Ovary (tissue), 10 donors: ENCODE measurements at places on chromosomes 1 and 21. TPM values are rescaled to one million over a fixed set of nuclear protein-coding genes. Genes with fewer than 3 reads are reported as not detected.

GRCh38 chr1:204741440-204741839 is 55.9 kb upstream of the LRRN2 start:
- DNase-seq: no peak

DNA sequence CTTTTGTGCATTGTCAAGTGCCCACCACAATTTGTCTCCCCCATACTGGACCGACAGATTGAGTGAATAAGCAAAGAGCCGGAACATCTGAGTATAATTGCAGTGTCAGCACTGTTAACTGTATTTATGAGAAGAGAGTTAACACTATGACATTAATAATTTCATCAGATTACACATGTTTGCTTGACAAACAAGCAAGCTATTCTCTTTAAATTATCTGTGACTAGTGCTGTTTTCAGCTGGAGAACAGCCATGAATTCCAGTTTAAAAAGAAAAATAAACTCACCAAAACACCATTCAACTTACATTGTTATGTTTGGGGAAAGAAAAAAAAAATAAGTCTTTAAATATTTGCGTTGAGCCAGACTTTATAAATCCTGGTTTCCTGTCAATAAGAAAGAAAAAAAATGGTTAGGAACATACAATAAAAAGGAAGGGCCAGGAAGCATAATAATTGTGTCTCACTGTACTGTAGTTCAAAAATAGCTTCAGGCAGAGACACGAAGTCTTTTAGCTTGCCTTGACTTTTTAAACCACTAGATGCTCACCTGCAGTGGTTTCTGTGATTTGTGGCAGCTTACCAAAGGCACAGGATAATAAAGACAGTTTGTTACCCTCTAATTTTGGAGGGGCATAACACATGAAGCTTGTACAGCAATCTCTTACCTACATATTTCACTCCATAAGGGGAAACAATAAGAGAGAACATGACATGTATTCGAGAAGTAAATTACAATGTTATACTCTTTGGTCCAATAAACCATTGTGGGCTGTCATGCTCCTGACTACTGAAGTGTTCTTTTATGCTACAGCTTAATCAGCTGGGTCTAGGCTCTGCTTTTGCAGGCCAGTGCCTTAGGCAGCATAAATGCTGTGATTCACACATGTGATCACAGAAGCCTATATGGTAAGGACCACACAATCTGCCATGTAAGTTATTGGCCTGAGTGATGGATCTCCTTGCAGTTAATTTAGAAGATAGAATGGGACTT is 302.0 kb upstream of the ADGRL2 start:
- DNase-seq: no peak

SLC30A10 gene
- polyA plus RNA-seq: 0.18 TPM

- peak; percentile 91 for DNase-seq
Measured at GRCh38 chr1:225835856-225836255, 25.9 kb downstream of the EPHX1 start.

- DNase-seq: no peak
Measured at GRCh38 chr1:206516728-206516990, 9.3 kb downstream of the RASSF5 start.

TGFBR3 gene
- 102 TPM for polyA plus RNA-seq

DNA sequence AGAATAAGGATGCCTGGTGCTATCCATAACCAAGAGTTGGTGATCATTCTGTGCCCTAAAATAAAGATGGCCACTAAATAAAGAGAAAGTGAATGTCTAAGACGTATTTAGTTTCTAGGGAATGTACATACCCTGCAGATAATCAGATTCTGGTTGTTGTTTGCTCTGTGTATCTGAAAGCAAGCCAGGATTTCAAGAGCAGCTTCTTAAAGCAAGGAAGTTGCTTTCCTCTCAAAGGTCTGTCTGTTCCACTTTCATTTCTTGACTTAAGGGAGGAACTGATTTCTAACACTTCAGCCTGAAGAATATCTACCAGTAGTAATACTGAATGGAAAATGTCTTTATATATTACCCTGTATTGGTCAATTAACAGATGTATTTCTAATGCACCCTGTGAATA is 88.8 kb downstream of the KIF1B start:
- DNase-seq: no peak

- DNase-seq: no peak
Measured at GRCh38 chr1:155681776-155682175, 6.8 kb downstream of the YY1AP1 start.

DNA sequence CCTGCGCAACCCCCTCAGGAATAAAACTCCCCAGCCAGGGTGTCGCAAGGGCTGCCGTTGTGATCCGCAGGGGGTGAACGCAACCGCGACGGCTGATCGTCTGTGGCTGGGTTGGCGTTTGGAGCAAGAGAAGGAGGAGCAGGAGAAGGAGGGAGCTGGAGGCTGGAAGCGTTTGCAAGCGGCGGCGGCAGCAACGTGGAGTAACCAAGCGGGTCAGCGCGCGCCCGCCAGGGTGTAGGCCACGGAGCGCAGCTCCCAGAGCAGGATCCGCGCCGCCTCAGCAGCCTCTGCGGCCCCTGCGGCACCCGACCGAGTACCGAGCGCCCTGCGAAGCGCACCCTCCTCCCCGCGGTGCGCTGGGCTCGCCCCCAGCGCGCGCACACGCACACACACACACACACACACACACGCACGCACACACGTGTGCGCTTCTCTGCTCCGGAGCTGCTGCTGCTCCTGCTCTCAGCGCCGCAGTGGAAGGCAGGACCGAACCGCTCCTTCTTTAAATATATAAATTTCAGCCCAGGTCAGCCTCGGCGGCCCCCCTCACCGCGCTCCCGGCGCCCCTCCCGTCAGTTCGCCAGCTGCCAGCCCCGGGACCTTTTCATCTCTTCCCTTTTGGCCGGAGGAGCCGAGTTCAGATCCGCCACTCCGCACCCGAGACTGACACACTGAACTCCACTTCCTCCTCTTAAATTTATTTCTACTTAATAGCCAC is 696 bp downstream of the TGFB2 start:
- peak; percentile 68 for DNase-seq

- DNase-seq: no peak
Measured at GRCh38 chr1:30169269-30169668, 554.1 kb downstream of the MATN1 start.

NES gene
- polyA plus RNA-seq: 31.7 TPM

- DNase-seq: no peak
Measured at GRCh38 chr1:6427441-6428390, 3.1 kb downstream of the ESPN start.

CCDC28B gene
- 6.8 TPM for polyA plus RNA-seq

- DNase-seq: no peak
Measured at GRCh38 chr1:207076181-207076955, 12.3 kb upstream of the C4BPB start.

GRCh38 chr1:90381598-90381997 is 335.5 kb downstream of the BARHL2 start:
- no peak for DNase-seq

DNA sequence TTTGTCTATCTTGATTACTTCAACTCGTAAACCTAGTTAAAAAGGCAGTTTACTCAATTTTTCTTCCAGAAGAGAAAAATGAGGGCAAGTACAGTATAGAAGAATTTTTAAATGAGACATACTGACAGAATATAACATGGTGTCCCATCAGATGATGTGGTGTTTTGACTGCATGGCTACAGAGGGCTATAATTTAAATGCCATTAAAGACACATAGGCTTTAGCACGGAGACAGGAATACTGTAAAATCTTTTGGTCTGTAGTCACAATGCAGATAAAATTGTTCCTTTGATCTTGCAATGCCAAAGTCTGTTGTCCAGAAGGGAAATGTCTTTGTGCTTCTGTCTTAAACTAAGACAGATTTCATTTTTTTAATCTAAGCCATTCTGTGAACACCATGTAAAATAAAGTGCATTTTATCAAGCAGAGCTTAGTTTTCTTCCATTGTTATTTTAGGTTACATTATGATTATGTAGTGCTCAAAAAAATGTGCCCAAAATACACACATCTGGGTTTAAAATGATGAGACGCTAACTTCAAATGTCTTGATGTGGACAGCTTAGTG is 249.6 kb downstream of the PTPRC start:
- DNase-seq: no peak

CLDN8 gene
- polyA plus RNA-seq: not detected

- DNase-seq: no peak
Measured at GRCh38 chr21:42403611-42404231, at the start of gene UBASH3A. TSS of gene UBASH3A (plus strand) at chr21:42403902. CDS start at chr21:42403946, 44 bp downstream.

PRRC2C gene
- 30.7 TPM for polyA plus RNA-seq

DNA sequence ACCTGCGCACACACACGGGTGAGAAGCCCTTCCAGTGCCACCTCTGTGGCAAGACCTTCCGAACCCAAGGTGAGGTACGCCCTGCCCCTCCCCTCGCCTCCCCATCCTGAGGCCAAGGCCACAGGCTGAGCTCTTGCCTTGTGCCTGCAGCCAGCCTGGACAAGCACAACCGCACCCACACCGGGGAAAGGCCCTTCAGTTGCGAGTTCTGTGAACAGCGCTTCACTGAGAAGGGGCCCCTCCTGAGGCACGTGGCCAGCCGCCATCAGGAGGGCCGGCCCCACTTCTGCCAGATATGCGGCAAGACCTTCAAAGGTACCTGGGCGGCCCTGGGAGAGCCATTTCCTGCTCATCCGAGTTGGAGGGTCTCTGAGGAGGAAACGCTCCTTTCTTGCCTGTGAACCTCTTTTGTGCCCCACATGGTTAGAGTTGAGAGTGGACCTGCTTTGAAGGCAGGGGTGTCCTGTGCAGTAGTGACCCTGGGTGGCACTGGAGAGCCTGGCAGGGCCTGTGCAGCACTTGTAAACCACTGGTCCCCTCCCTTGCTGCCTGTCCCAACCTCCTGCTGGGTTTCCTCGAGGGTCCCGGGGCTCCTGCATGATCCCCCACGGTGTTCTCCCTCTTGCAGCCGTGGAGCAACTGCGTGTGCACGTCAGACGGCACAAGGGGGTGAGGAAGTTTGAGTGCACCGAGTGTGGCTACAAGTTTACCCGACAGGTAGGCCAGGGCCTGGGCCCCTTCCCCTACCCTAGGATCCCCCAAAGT is 8.5 kb downstream of the ZBTB48 start:
- DNase-seq: no peak

GRCh38 chr1:86523670-86524354 is 23.1 kb upstream of the CLCA4 start:
- no peak for DNase-seq

DNA sequence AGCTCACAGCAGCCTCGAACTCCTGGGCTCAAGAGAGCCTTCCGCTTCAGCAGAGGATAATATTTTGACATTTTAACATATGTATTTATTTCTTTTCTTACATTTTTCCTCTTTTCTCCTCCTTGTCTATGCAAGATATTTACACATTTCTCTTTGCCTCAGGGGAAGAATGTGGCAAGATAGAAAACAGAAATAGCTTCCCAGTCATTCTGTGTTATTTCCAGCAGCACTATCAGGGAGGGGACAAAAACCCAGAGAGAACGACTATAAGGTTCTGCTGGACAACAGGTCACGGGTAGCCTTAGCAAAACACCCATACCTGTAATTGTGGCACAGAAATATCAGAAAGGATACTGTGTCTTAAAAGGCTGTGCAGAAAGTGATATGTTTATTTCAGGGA is 7.9 kb downstream of the CD1D start:
- DNase-seq: no peak

DNA sequence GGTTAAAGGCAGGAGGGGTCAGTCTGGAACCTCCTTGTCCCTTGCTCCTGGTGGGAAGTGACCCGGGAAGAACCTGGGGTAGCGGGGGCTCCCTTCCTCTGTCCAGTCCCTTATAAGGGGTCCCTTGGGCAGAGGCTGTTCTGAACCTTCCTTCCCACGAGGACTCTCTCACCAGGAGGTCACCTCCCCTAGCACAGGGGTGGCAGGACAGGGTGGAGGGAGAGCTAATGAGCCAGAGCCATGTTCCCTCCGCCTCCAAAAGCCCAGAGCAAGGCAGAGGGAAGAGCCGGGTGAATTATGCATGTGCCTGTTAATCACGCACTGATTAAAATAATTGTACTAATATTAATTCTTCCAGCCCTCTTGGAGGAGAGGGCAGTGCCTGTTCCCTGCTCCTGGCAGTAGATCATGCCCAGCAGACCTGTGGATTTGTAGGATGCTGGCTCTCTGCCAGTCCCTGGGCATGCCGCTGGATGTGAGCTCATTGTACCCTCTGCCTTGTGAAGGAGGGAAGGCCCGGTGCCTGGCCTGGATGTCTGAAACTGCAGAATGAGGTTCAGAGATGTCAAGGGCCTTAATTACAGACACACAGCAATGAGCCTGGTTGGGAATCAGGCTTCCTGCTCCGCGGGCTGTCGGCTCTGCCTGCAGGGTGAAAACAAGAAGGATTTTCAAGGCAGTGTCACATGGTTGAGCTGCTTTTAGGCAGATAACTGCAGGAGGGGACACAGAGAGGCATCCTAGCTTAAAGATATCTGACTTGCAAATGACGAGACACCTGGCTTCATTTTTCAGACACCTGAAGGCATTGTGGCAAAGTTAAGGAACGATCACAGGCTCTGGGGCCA is 68.2 kb downstream of the IGSF21 start:
- no peak for DNase-seq

KIRREL1 gene
- 45.5 TPM for polyA plus RNA-seq

HHAT gene
- polyA plus RNA-seq: 2.1 TPM

TMEM52 gene
- 0.42 TPM for polyA plus RNA-seq

CYP4Z1 gene
- 0.07 TPM for polyA plus RNA-seq

SLC25A34 gene
- polyA plus RNA-seq: 1.3 TPM

DNA sequence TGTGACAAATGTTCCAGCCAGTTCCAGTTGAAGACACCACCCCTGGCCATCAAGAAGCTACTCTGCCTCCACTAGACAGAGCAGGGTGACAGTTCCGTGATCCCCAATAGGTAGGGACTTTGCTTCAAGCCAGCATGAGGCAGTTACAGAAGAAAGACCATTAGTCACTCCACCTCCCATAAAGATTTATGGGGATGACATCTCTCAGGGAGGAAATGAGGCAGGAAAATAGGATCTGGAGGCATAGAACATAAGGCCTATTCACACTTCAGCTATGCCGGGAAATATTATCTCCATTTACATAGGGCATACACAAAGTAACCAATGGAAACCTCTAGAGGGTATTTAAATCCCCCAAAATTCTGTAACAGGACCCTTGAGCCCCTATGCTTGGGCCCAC is 3.5 kb upstream of the GBP7 start:
- DNase-seq: no peak

GRCh38 chr1:230243583-230244353 is 176.7 kb downstream of the GALNT2 start:
- DNase-seq: no peak

GRCh38 chr21:42271065-42271464 is 44.1 kb downstream of the TFF3 start:
- no peak for DNase-seq
